CD4-positive, alpha-beta T cell (primary cell): ENCODE measurements at places on chromosomes 4 and X.

DNA sequence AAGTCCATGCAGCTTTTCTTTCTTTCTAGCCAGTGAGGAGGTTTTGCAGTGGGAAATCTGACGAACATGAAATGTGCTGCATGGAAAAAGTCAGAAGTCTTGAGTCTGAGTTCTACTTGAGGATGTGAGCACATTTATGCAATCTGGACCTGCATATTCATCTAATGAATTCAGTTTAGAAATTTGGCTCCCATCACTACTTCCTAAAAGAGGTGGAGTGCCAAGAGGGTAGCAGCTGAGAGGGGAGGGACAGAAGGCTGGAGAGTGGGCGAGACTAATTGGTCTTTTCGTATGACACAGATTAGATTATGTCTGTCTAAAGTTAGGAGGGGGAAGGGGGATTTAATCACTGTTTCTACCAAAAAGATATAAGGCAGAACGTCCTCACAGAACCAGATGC is 535.9 kb downstream of the IQCM start:
- no peak for DNase-seq

GRCh38 chrX:44733931-44734330 is 109.9 kb upstream of the DUSP21 start:
- no peak for DNase-seq

DNA sequence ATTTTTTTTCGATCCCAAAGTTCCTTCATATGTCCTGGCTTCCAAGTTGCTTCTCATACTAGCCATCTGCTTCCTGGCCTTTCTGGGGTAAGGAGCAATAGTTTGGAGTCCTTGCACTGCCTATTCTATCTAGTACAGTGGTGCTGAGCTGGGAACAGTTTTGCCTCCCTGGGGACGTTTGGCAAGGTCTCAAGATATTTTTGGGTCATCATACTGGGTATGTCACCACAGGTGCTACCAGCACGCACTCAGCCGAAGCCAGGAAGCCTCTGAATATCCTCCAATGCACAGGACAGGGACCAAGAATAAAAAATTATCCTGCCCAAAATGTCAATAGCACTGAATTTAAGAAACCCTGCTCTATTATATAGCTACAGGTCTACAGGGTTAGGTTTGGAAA is 35.4 kb upstream of the TMSB15B start:
- DNase-seq: no peak

- no peak for DNase-seq
These were observed 6.3 kb downstream of the SLC49A3 start for GRCh38 chr4:682490-683172.

- DNase-seq: no peak
These were observed 52.9 kb upstream of the HPF1 start for GRCh38 chr4:169810325-169811323.

GRCh38 chr4:118277243-118277642 is 75.6 kb downstream of the PRSS12 start:
- DNase-seq: no peak

DNA sequence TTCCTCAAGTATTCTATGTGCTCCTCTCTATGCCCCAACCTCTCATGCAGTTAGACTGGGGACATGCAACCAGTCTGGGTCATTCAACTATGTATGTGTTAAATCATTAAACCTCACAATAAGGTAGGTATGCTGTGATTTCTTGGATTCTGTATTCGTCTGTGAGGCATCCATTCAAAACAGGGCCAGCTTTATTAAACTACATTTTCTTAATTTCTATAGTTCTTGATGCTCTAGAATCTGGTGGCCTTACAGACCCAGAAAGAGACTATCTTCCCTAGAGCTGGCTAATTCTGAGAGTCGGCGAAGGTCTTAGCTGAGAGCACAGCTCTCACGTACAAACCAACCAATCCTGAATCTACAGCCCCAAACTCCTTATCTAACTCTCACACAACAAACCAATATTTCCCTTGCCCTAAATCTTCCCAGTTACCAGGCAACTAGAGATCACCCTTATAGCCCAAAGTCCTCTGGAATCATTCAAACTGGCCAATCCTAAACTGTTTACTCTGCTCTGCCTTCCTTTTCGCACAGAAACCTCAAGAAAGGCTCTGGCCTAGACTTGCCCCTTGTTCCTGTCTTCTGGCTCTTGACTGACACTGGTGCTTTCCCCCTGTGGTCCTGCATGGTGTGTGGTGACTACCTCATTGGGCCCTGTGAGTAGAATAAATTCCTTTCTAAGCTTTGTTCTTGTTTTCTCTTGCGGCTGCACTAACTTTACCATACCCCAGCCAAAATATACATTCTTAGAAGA is 203.5 kb upstream of the TET2 start:
- peak; percentile 16 for DNase-seq

DNA sequence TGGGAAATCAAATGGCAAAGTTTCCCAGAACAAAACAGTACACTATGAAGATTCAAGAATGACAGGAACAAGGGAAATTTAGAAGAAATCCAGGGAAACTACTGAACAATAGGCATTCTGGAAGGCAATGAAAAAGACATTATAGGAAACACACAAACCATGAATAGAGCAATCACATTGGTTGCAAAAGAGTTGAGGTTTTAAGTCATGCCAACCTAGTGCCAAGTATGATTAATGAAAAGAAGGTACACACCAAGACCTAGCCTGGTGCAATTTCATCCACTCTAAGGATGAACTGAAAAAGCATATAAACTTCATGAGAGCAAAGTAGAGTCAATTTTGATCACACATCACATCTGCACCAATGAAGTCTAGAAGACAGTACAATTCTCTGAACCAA is 326.9 kb downstream of the PDHA2 start:
- no peak for DNase-seq

DNA sequence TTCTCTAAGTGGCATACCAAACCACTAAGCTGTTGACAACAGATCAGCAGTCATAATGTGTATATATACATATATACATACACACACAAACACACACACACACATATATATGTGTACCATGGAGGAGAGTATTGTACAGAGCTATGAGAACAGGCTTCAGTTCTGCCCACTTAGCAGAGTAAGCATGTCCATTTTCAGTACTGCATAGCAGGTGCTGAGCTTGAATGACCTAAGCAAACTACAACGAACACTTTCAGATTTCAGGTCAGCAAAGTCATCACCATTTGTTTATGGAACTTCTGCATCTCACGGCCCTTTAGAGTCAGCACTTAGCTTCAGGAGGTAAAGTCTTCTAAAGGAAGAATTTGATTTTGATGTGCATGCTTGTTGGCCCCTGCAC is 735.8 kb upstream of the ATOH1 start:
- DNase-seq: no peak

GRCh38 chrX:115390078-115390477 is 100.6 kb downstream of the LUZP4 start:
- no peak for DNase-seq
